ENCODE measurements at places on chromosomes 2 and 18. TPM values are rescaled to one million over a fixed set of nuclear protein-coding genes. Genes with fewer than 3 reads are reported as not detected.

The FBXO48 gene
- total RNA-seq: 1.9 TPM

The C18orf54 gene
- total RNA-seq: 0.60 TPM

The FAM210A gene
- 12.2 TPM for total RNA-seq

DNA sequence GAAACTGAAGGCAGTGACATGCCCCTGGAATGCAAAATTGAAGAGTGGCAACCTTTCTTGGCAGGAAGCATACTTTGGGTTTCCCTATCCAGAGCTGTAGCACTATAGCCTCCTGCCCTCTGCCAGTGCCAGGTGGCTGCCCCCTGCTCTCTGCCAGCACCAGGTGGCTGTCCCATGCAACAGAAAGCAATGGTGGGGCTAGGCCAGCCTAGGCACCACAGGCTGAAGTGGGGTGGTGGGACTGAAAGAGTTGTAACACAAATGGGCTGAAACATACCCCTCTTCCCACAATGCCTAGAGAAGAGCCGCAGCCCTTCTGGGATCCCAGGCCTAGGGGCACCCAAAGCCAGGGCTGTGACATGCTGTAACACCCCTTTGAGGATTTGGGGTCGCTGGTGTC lies 1739.3 kb upstream of the LRRTM1 start:
- DNase-seq: no peak
- no peak overlapping the region for H3K4me3 ChIP-seq
- no peak overlapping the region for H3K27ac ChIP-seq
- no peaks in the 10 kb centered on the region for H3K27me3 ChIP-seq
- H3K4me1 ChIP-seq: no peaks in the 10 kb centered on the region
- H3K36me3 ChIP-seq: no peaks in the 10 kb centered on the region

DNA sequence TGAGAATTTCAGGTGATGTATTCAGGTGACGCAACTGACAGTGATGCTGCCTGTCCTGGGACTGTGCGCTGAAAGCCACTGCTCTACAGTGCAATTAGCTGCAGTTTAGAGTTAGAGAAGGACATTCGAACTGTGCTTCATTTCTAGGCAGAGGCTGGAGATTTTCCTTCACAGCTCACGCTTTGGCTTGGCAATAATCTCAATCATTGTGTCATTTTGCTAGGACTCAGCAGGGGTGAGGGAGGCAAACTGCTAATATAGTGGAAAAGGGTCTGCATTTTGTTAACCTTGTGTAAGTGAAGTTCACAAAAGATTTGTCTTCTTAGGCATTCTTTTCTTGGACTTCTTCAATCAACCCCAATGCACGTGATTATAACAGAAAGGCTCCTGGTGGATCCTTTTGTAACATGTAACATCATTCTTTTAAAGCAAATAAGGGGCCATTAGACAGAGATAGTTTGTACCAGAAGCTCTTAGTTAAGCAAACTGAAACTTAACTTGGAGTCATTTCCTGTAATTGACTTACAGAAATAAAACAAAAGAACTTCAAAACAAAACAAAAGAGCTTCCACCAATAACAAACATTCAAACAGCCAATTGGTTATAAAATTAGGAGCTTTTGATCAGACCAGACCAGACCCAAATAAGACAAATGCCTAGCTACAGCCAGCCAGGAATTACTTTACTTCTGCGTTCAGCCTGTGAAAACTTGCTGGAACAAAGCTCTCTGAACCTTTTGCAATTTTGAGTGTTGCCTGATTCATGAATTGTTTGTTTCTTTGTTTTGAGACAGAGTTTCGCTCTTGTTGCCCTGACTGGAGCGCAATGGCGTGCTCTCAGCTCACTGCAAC lies 1376.3 kb upstream of the CELF4 start:
- DNase-seq: no peak
- no peak overlapping the region for H3K4me3 ChIP-seq
- H3K27ac ChIP-seq: no peak overlapping the region
- H3K4me1 ChIP-seq: no peaks in the 10 kb centered on the region

All from transverse colon (tissue), 4 donors.